Iris pigment epithelial cell (primary cell): ENCODE measurements at places on chromosomes 2 and 18.

- DNase-seq = peak; percentile 50
Measured at GRCh38 chr2:74406035-74406434, 15.4 kb downstream of the C2orf81 start.

DNA sequence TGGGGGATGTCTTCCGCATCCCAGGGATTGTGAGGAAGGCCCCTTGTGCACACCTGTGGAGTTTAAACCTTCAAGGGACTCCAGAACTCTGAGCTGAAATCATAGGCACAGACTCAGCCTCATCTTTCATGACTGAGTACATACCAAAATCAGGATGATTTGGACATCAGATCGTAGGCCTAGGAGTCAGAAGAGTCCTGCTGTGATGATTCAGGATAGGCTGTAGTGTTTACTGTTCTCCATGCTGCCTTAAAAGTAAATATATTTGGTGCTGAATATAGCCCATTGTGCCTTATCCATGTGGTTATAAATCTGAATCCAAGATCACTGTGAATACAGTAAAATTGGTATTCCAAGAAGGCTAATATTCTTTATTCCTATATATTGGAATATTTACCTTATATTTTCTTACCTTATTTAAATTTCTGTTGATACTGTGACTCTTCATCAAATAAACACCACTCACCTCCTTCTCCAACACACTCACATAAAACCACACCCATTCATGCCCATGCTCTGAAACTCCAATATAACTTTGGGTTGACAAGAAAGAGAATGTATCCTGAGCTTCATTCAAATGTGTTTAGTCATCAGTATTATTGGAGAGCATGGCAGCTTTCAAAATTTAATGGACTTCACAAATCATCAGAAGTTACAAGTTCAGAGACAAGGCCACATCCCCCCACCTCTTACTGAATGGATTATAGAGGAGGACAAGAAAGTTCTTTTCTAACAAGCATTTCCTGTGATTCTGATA is 561.4 kb upstream of the LINC00305 start:
- DNase-seq = no peak

DNA sequence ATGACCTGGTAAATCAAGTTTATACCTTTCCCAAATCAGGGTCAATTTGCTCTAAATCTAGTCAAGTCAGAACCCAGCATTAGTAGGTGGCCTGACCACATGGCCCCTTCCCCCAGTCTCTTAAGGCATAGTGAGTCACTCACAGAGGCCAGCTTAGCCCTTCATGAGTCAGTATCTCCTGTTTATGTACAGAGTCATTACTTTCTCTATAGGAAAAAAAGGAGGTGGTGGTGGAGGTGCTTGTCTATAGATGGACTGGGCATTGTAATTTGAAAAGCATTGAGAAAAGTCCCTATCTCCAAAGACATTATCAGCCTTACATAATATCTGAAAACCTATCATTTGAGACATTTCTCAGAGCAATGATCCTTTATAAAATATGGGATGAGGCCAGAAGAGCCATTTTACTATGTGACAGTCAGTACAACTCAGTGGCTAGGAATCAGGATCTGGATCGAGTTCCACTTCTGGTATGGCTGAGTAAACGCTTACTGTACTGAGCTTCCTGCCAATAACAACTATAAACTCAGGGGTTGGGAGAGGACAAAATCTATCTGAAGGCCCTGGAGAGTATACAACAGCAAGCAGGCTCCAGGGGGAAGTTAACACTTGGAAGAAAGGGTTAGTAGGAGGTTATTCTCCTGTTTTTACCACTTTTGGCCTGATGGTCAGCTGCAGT is 22.5 kb upstream of the SIGLEC15 start:
- DNase-seq = peak; percentile 99

GRCh38 chr18:48688961-48689360 is 150.1 kb downstream of the CTIF start:
- DNase-seq = no peak

DNA sequence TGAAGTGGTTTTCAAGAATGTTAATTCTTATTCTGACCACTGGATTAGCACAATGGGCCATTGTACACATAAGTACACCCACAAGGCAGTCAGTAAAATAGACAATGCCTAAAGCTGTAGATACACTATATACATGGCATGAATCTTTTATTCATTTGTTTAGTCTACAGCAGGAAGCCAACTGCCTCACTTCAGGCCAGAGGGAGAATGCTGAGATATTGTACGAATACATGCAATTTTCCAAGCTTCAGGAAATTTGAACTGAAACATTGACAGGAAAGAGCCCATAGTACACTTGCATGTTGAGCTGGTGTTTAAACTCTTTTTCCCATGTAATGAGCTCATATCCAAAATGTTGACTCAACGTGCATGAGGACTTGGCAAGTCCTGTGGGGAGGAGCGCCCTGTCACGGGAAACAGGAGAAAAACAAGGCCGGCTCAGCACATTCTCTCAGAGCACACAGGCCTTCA is 111.6 kb upstream of the CYP1B1 start:
- DNase-seq = peak; percentile 99

DNA sequence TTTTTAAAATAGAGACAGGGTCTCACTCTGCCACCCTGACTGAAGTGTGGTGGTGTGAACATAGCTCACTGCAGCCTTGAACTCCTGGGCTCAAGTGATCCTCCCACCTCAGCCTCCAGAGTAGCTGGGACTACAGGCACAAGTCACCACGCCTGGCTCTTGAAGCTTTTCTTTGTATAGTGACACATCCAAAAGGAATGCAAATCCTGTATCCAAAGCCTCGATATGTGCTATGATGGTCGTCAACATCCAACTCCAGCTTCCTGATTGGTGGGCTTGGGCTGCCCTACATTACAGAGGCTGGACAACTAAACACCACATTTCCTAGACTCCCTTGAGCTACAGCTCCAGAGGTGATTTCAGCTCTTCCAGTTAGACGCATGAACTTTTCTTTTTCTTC is 101.7 kb upstream of the PGAP1 start:
- DNase-seq = peak; percentile 90

DNA sequence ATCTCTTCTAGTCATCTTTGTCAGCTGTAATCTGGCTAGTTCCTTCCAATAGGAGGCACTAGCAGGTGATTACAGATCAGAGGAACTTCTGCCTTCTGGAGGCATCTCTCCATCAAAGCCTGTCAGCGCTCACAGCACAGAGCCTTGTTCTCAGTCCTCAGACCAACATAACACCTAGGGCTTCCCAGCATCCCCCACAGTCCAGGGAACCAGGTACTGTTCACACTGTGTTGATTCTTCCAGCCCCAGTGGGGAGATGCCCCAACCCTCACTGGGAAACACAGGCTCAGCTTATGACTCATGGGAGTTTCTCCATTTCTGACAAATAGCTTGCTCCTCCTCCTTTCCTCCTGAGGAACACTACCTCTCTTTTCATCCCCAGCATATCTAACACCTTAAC is 601.7 kb downstream of the CBLN2 start:
- no peak for DNase-seq

- no peak for DNase-seq
Measured at GRCh38 chr2:55084641-55085040, 34.4 kb upstream of the RTN4 start.

GRCh38 chr2:120829633-120830025 is 94.0 kb downstream of the GLI2 start:
- DNase-seq = no peak

DNA sequence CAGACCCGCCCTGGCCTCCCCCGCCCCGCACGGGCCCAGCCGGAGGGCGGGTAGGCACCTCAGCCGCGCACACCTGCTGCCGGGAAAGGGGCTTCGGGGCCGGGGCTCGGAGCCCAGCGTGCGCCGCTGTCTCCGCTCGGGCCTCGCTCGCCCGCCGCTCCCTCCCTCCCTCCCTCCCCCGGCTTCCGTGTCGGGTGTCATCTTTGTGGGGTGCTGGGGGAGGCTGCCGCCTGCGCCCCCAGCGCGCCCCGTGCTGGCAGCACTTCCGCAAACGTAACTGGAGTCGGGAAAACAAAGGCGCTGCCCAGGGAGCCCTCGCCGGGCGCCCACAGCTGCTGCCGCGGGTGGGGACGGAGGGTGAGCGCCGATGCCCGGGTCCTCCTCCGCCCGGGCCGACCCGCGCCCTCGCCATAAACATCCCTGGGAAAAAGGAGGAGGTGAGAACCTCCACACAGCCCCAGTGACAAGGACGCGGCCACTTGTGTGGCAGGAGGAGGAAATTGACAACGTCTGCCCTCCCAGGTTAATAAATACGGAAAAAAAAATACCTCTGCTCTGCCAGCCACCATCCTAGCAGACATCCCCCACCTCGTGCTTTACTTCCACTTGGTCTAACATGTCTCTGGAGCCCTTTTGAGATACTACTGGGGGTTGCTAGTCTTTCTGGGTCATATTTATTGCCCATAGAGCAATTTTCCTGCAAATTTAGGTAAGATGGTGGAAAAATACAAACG is 550 bp downstream of the MFSD6 start:
- DNase-seq = peak; percentile 9

GRCh38 chr2:167752734-167753133 is 494.7 kb downstream of the STK39 start:
- no peak for DNase-seq

GRCh38 chr18:61941948-61942471 is 49.2 kb upstream of the RNF152 start:
- no peak for DNase-seq

DNA sequence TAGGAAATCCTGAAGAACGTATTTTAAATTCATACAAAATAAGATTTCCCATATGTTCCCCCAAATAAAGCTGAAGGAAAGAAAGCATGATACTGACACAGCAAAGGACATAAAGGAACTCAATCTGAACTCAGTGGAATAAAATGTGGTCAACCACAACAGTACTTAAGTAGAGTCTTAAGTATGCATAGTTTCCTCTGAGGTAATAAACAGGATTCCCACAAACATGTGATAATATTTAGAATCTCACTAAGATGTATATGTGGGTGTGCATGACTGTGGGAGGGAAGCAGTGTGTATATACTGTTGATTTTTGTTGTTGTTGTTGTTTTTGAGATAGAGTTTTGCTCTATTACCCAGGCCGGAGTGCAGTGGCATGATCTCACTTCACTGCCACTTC is 69.3 kb downstream of the NOL10 start:
- peak; percentile 95 for DNase-seq

DNA sequence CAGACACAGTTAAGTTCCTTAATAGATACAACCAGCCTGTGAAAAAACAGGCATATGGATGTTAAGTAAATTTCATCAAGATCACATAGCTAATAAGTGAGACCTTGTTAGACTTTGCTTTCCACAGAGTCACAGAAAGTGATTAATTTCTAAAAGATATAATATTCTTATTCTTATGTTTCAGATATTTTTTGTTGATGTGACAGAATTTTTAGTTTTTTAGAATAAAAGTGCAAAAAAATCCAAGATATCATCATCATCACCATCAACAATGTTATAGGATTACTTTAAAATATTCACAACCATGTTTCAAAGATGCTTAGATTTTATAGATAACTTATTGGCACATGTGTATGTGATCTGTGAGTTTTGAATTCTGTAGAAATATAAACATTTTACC is 132.3 kb upstream of the ITGA4 start:
- DNase-seq = no peak

- no peak for DNase-seq
Measured at GRCh38 chr18:7267973-7268372, 37.1 kb downstream of the LRRC30 start.

GRCh38 chr18:26405190-26405801 is 143.1 kb downstream of the KCTD1 start:
- peak; percentile 48 for DNase-seq

DNA sequence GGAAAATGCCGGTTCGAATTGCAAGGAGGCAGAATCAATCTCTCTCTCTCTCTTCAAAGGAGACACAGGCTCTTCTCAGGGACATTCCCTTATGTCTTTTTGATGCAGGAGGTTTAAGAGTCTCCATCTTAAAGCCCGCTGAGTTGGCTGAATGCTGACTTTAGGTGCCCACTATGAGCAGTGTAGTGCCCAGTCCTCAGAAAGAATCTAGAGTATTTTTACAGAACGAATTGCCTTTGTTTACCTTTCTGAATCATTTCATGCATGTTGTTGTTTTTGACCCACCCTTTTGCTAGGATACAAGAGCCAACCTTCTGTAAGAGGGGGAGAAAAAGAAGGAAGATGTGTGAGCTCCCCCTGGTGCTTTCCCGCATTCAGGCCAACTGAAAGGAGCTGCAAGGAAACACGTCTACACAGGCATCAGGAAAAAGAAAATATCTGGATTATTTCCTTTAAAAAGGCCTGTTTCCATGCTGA is 193.5 kb upstream of the TCF4 start:
- peak; percentile 82 for DNase-seq

- DNase-seq = no peak
Measured at GRCh38 chr2:47035615-47036488, 119.3 kb downstream of the STPG4 start.

DNA sequence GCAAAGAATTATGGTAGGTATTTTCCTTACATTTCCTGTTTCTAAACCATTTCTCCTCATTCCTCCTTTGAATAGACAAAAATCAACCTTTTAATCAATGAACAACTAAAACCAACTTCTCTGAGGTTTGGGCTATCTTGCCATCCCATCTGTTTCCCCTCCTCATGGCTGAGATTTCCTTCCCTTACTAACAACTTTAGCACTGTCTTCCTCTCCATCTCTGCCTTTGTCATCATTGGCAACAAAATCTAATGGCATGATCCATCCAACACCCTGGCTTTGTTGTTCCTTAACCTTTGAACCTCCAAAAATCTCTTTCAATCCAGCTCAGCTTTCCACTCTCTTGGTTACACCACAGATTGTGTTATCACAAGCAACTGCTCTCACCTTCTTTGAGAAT is 95.3 kb upstream of the FAM136A start:
- DNase-seq = no peak

DNA sequence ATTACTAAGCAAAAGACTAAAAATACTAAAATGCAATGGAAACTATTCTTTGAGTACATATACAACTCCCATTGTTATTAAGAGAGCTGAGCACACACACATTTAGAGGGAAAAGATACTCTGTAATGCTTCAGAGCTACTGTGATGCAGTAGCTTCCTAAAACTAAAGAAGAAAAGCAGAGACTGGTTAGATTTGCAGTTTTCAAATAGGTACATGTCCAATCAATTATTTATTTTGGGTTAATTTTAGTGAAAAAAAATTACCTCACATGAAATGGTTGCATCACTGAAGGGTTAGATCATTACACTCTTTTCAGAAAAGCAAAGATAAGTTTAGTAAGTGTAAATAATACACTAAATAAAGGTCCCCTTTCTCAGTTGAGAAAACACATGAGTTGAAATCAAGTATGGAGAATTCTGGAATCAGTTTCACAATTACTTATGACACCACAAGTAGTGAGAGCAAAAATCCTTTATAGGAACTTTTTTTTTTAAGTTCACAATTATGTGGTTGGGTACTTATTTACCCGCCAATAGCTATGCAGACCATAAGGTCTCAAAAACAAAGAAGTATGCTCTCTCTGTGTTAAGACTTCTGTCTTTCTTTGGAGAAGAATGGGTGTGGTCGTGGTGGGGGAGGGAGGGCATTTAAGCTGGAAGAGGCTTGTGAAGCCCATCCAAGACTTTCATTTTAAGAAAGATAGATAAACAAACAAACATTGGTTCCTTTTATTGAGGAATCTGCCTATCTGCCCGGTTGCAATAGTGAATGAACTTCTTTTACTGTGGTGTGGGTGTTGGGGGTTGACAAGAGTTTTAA is 25.3 kb upstream of the SERTAD2 start:
- DNase-seq = no peak
